Osteoblast (primary cell): ENCODE measurements at places on chromosomes 11 and 22. TPM values are rescaled to one million over a fixed set of nuclear protein-coding genes. Genes with fewer than 3 reads are reported as not detected.
A peak's percentile ranks its signal among the peaks of the same experiment; 100 is the strongest.

DNA sequence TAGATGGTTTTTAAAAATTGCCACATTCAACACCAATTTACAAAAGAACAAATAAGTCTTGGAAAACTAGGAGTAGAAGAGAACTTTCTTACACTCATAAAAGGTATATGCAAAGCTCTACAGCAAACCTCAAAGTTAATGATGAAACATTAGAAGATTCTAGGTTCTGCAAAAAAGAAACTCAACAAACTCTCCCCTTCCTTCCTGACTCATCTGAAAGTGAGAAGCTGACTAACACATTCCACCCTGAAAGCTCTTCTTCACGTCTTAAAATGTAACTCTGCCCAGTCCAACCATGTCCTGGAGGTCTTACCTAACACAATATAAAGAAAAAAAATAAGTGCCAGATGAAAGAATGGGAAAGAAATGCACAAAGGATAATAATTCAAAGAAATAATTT is 218.9 kb upstream of the ISX start:
- no peaks in the 10 kb centered on the region for H3K4me1 ChIP-seq
- no peak overlapping the region for H3K4me3 ChIP-seq
- H3K36me3 ChIP-seq = no peaks in the 10 kb centered on the region
- H3K27me3 ChIP-seq = no peaks in the 10 kb centered on the region
- H3K27ac ChIP-seq = no peak overlapping the region
- DNase-seq = no peak

DNA sequence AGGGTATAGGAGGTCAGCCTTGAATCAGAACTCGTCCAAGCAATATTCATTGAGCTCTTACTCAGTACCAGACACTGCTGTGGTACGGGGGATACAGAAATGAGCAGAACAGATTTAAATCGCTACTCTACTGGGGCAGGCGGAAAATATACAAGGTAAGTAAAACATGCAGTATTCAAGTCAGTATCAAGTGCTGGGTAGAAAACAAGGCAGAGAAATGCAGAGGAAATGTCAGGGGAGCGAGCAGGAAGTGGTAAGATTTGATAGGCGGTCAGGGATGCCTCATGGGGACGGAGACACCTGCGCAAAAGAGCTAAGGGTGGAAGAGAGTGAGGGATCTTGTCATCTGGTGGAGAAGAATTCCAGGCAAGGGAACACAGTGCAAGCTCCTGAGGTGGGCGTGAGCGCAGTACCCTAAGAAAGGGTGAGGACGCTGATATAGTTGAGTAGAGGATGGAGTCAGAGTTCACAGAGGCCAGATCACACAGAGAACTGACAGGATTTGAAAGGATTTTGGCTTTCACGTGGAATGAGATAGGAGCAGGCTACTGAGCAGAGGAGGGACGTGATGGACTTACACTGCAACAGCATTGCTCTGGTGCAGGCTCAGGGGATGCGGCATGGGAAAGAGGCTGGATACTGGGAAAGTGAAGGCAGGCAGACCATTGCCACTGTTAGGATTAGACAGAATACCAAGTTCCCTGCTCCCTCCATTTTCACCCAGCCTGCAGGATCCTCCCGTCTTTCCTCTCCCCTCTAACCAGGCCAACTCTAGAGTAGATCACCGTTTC is 35.8 kb downstream of the SC5D start:
- H3K4me1 ChIP-seq = no peaks in the 10 kb centered on the region
- H3K36me3 ChIP-seq = no peaks in the 10 kb centered on the region
- H3K27me3 ChIP-seq = peaks cover 28% of the 10 kb centered on the region
- no peak overlapping the region for H3K27ac ChIP-seq

GRCh38 chr22:42365111-42365865 is 66.9 kb downstream of the NFAM1 start:
- H3K4me1 ChIP-seq = peaks cover 10% of the 10 kb centered on the region
- no peak overlapping the region for H3K4me3 ChIP-seq
- DNase-seq = no peak
- no peaks in the 10 kb centered on the region for H3K36me3 ChIP-seq

The TRIM51 gene
- total RNA-seq = not detected in 2 replicates

The PIH1D2 gene
- total RNA-seq = 2.7 and 2.9 TPM in 2 replicates

- H3K27me3 ChIP-seq = no peaks in the 10 kb centered on the region
- H3K27ac ChIP-seq = no peak overlapping the region
- no peaks in the 10 kb centered on the region for H3K36me3 ChIP-seq
- H3K4me1 ChIP-seq = no peaks in the 10 kb centered on the region
Observed at GRCh38 chr22:49009359-49010063, 818.2 kb downstream of the BRD1 start.

- no peaks in the 10 kb centered on the region for H3K36me3 ChIP-seq
- H3K27me3 ChIP-seq = no peaks in the 10 kb centered on the region
- H3K4me3 ChIP-seq = no peak overlapping the region
- H3K27ac ChIP-seq = no peak overlapping the region
Observed at GRCh38 chr11:64006398-64006797, 20.2 kb downstream of the OTUB1 start.

DNA sequence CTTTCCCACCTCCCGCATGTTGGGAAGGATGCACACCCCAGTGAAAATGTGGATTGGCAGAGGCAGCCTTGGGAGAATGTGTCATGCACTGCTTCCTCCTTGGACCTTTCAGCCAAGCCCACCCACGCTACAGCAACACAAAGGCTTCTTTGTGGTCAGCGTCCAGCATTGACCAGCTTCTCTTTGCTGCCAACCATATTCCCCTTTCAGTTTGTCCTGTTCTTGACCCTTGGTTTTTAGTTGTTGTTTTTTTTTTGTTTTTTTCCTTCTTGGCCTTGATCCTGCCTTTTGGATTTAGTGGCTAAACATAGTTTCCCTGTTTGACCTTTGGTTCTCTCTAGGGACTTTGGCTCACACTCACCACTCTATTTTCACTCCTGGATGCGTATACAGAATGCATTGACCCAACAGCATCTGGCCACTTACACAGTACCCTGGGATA is 573.6 kb downstream of the INSC start:
- H3K4me1 ChIP-seq = peaks cover 16% of the 10 kb centered on the region
- DNase-seq = peak; percentile 89
- no peak overlapping the region for H3K4me3 ChIP-seq
- H3K27me3 ChIP-seq = peaks cover 7% of the 10 kb centered on the region
- no peak overlapping the region for H3K27ac ChIP-seq
- H3K36me3 ChIP-seq = no peaks in the 10 kb centered on the region

The SMTNL1 gene
- not detected in 2 replicates for total RNA-seq

- DNase-seq = peak; percentile 92
- no peak overlapping the region for H3K27ac ChIP-seq
- H3K4me3 ChIP-seq = no peak overlapping the region
- H3K4me1 ChIP-seq = no peaks in the 10 kb centered on the region
Observed at GRCh38 chr11:1234771-1235305, 12.0 kb downstream of the MUC5B start.

GRCh38 chr22:48576333-48577013 is 1251.2 kb downstream of the BRD1 start:
- no peak overlapping the region for H3K27ac ChIP-seq
- H3K36me3 ChIP-seq = no peaks in the 10 kb centered on the region
- no peak overlapping the region for H3K4me3 ChIP-seq
- DNase-seq = no peak
- no peaks in the 10 kb centered on the region for H3K27me3 ChIP-seq
- no peaks in the 10 kb centered on the region for H3K4me1 ChIP-seq

The TEAD1 gene
- total RNA-seq = 166 and 176 TPM in 2 replicates

DNA sequence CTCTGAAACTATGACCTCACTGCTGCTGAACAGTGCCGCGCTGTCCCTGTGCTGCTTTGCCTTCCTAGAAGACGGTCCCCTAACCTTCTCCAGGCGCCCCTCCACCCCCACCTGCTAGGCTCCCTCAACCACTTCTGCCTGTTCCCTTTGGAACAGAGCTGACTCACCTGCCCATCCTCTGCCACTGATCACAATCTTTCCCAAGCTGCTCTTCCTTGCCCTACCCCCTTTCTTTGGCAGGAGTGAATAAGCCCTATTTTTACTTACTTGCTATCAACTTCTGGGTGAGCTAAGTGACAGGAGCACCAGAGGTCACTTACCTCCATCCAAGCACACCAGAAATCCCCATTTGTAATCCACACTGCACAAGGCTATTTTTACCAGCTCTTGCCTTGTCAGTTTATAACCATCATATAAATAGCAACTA is 116.0 kb upstream of the BID start:
- H3K36me3 ChIP-seq = peaks cover 53% of the 10 kb centered on the region
- no peak for DNase-seq
- H3K4me3 ChIP-seq = no peak overlapping the region
- no peaks in the 10 kb centered on the region for H3K27me3 ChIP-seq

GRCh38 chr22:47114813-47115517 is 352.5 kb downstream of the TBC1D22A start:
- peak; percentile 80 for DNase-seq
- no peaks in the 10 kb centered on the region for H3K27me3 ChIP-seq
- H3K27ac ChIP-seq = no peak overlapping the region
- H3K4me1 ChIP-seq = peaks cover 2% of the 10 kb centered on the region

- DNase-seq = no peak
- no peak overlapping the region for H3K27ac ChIP-seq
- H3K4me3 ChIP-seq = no peak overlapping the region
- H3K36me3 ChIP-seq = no peaks in the 10 kb centered on the region
- no peaks in the 10 kb centered on the region for H3K4me1 ChIP-seq
- no peaks in the 10 kb centered on the region for H3K27me3 ChIP-seq
Observed at GRCh38 chr11:47028195-47029093, 91.9 kb downstream of the CSTPP1 start.

The FGF3 gene
- total RNA-seq = not detected in 2 replicates

GRCh38 chr11:118056806-118057205 is 20.1 kb upstream of the TMPRSS4 start:
- no peak overlapping the region for H3K27ac ChIP-seq
- H3K4me1 ChIP-seq = no peaks in the 10 kb centered on the region
- no peaks in the 10 kb centered on the region for H3K36me3 ChIP-seq
- H3K27me3 ChIP-seq = peaks cover 5% of the 10 kb centered on the region

DNA sequence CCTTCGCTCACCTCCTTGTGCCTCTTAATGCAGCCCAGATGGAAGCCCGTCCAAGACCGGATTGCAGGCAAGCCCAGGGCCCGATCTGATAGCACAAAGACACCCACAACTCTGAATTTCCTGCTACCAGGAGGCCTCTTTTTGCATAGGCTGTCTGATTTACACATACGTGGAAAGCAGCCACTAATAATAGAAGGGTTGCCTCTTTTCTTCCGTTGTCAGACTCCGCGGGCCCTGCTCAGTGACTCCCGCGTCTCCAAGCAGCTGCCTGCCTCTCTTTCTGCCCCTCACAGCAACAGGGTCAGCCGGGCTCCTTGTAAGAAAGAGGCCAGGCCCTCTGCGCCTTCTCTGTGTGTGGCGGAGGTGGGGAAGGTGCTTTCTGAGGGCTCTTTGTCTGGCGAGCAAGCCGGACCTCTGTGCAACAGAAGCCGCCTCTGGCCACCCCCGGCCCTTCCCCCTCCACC is 26.7 kb downstream of the FLI1 start:
- H3K27me3 ChIP-seq = no peaks in the 10 kb centered on the region
- peaks cover 9% of the 10 kb centered on the region for H3K36me3 ChIP-seq
- peak overlapping the region; percentile 7 for H3K27ac ChIP-seq

DNA sequence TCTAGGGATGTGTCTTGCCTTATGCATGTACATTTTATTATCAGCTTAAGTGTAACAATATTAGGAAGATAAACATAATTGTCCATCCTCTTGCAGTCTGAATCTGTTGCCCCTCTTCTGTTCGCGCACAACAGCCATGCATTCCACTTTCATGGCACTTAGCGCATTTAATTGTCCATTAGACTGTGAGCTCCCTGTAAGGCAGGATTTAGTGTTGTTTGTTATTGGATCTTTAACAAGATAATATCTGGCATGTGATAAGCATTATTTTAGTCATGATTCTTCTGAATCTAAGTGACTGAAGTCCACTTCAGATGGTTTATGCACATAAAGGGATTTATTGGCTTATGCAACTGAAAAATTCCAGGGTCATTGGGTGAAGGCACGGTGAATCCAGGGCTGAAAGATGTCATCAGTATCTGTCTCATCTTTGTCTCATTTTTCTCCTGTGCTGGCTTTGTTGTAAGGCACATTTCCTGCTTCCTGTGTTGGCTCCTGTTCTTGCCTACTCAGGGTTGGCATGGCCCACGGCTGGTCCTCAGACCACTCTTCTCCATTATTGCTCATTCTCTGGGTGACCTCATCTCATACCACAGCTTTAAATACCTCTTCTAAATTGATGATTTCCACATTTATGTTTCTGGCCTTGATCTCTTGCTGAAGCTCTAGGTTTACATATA is 37.6 kb downstream of the ATXN10 start:
- H3K4me3 ChIP-seq = no peak overlapping the region
- H3K36me3 ChIP-seq = peaks cover 38% of the 10 kb centered on the region
- H3K27ac ChIP-seq = peak overlapping the region; percentile 84
- peaks cover 26% of the 10 kb centered on the region for H3K4me1 ChIP-seq
- H3K27me3 ChIP-seq = no peaks in the 10 kb centered on the region

GRCh38 chr11:30938171-30938570 is 352.0 kb upstream of the MPPED2 start:
- no peaks in the 10 kb centered on the region for H3K27me3 ChIP-seq
- H3K36me3 ChIP-seq = no peaks in the 10 kb centered on the region
- no peak overlapping the region for H3K27ac ChIP-seq
- H3K4me1 ChIP-seq = no peaks in the 10 kb centered on the region

DNA sequence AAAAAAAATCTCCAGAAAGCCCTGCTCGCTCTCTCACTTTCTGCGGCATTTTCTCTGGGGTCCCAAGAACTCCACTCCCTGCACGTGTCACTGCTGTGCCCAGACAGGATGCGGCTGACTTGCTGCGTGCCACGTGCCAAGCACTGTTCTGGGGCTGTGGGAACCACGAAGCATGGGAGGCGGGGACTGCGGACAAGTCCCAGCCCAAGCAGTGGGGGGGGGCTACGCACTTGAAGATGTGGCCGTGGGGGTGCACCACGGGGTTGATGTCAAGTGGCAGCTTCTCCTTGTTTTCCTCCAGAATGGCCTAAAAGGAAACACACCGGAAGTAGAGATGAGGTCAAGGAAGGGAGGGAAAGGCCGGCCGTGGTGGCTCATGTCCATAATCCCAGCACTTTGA is 10.8 kb downstream of the TTLL12 start:
- no peaks in the 10 kb centered on the region for H3K4me1 ChIP-seq
- peaks cover 29% of the 10 kb centered on the region for H3K36me3 ChIP-seq
- H3K27ac ChIP-seq = no peak overlapping the region
- H3K27me3 ChIP-seq = no peaks in the 10 kb centered on the region
- no peak overlapping the region for H3K4me3 ChIP-seq

- no peaks in the 10 kb centered on the region for H3K27me3 ChIP-seq
- H3K27ac ChIP-seq = peak overlapping the region; percentile 55
- H3K4me1 ChIP-seq = peaks cover 30% of the 10 kb centered on the region
- no peak for DNase-seq
- H3K36me3 ChIP-seq = peaks cover 42% of the 10 kb centered on the region
Observed at GRCh38 chr11:12901272-12901671, 107.8 kb upstream of the RASSF10 start.

The VSTM5 gene
- 0.36 and 1.5 TPM in 2 replicates for total RNA-seq
